ENCODE measurements at places on chromosomes 11 and 22. TPM values are rescaled to one million over a fixed set of nuclear protein-coding genes. Genes with fewer than 3 reads are reported as not detected.

Gene SMIM35
- not detected for total RNA-seq

Gene RAB36
- 0.49 TPM for total RNA-seq

- no peak overlapping the region for H3K27ac ChIP-seq
- no peaks in the 10 kb centered on the region for H3K27me3 ChIP-seq
- no peaks in the 10 kb centered on the region for H3K4me1 ChIP-seq
- no peak overlapping the region for H3K4me3 ChIP-seq
Observed at GRCh38 chr22:44099696-44100095, 75.6 kb downstream of the PARVB start.

GRCh38 chr22:46172522-46173110, 22.3 kb downstream of the PPARA start:
- H3K27me3 ChIP-seq, result no peaks in the 10 kb centered on the region
- no peak for DNase-seq
- no peaks in the 10 kb centered on the region for H3K4me1 ChIP-seq
- peak overlapping the region; percentile 19 for H3K27ac ChIP-seq

DNA sequence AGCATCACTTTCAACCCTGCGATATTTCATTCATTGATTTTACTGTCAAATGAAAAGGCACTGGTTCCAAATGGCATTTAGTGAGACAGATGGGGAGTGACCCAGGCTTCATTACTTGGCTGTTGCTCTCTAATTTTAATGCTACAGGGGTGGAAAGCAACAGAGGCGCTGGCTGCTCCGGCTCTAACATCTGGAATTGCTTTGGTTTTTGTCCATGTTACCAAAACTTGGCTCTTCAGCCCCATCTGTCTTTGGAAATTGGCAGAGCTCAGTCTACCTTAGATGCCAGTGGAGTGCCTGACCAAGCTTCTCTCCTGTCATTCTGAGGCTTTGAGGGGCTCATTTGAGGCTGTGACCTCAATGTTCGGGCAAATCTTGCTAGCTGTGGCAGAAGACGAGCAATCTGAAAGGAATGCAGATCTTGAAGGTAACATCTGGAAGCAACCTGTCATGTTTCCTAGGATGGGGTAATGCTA, 409.5 kb upstream of the SYN3 start:
- no peaks in the 10 kb centered on the region for H3K27me3 ChIP-seq
- no peak overlapping the region for H3K4me3 ChIP-seq
- H3K36me3 ChIP-seq, result no peaks in the 10 kb centered on the region
- no peak for DNase-seq

Gene DEUP1
- total RNA-seq, result not detected

Gene PDE2A
- total RNA-seq, result 12.3 TPM

Gene KCNC1
- not detected for total RNA-seq

DNA sequence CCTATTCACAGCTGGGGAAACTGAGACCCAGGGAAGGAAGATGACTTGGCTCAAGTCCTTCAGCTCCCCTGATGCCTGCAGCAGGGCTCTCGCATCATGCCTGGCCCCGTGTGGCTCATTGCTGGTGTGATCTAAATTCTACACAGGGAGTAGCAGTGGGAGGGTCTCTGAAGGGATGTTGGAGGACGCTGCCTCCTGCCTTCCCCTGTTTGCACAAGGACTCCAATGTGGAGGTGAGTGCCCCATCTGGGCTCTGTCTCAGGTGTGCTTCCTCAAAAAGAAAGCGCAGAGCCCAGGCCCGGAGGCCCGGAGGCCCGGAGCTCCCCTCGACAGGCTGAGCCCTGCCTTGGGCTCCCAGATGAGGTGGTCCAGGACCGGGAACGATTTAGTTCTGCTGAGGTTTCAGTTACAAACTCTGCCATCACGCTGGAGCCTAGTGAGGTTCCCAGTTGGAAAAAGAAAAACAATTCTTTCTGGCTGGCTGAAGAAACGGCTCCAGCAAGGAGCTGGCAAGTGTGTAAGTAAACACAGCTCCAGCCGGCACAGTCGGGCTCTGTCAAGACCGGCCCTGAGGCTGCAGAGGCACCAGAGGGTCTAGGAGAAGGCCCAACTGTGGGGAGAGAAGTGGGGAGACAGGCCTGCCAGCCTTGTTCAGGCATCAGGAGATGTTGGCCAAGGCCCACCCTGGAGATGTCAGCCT, 49.8 kb downstream of the NAT10 start:
- H3K27me3 ChIP-seq, result no peaks in the 10 kb centered on the region
- DNase-seq, result no peak
- no peak overlapping the region for H3K4me3 ChIP-seq

DNA sequence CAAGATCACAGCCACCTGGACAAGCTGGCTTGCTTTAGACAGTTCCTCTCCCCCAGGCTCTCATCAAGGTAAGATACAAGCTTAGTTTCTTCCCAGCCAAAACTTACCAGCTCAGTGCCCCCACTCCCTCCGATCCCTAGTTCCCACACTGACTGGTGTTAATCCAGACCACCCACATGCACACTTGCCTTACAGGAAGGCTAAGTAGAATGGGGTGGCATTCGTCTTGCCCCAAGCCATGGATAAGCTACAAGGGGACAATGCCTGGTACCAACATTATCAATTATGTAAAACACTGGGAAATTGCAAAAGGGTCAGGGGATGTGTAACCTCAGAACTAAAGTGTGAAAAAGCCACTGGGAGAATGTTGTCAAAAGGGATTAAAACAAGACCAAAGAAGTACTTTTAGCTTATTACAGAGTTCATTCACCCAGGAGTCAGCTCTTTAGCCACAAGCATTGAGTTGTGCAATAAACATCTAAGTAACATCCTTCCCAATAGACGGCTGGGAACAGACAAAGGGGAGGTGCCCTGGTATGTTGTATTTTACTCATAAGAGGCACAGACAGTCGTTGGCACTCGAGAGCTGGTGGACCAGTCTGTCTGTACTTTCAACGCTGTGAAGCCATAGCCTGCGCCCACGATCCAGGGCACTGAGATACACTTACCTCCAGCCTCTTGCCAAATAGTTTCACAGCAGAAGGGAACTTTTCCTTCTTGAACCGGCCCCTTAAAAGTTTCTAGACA, 1.1 kb downstream of the DHCR7 start:
- H3K27me3 ChIP-seq, result no peaks in the 10 kb centered on the region
- H3K36me3 ChIP-seq, result peaks cover 36% of the 10 kb centered on the region
- DNase-seq, result no peak

GRCh38 chr22:48644108-48644507, 1183.6 kb downstream of the BRD1 start:
- H3K27ac ChIP-seq, result no peak overlapping the region
- no peaks in the 10 kb centered on the region for H3K4me1 ChIP-seq
- no peak overlapping the region for H3K4me3 ChIP-seq

- H3K36me3 ChIP-seq, result peaks cover 53% of the 10 kb centered on the region
- H3K27me3 ChIP-seq, result no peaks in the 10 kb centered on the region
- H3K27ac ChIP-seq, result no peak overlapping the region
- peak; percentile 24 for DNase-seq
Observed at GRCh38 chr22:20111045-20111688, 4.7 kb upstream of the RANBP1 start.

GRCh38 chr11:94276943-94277342, 27.4 kb upstream of the IZUMO1R start:
- no peaks in the 10 kb centered on the region for H3K27me3 ChIP-seq
- no peaks in the 10 kb centered on the region for H3K4me1 ChIP-seq
- H3K27ac ChIP-seq, result no peak overlapping the region

DNA sequence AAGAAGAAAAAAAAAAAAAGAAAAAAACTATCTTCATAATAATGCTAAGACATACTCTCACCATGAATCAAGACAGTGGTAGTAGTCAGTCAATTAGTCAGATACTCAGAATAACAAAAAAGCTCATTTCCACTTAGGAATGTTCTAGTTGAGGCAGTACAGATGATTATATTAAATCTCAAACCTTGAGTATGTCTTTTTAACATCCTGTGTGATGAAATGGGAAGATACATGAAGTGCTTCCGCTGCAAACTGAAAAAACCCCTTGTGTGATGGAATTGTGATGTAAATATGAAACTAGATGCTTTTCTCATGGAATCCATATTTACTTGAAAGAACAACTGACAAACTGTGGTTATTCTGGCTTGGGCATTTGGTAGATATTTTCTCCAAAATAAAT, 13.7 kb downstream of the AMOTL1 start:
- no peaks in the 10 kb centered on the region for H3K36me3 ChIP-seq
- H3K4me3 ChIP-seq, result no peak overlapping the region
- H3K27me3 ChIP-seq, result no peaks in the 10 kb centered on the region
- no peak for DNase-seq

Data from right lobe of liver (tissue), 6 donors.